Activated CD4-positive, alpha-beta T cell treated with anti-CD3 and anti-CD28 coated beads, Interleukin-2, amount 10 ng/mL, durations not matched to agents 24 days and 14 days (primary cell): ENCODE measurements at places on chromosomes 4 and X.
A peak's percentile ranks its signal among the peaks of the same experiment; 100 is the strongest.

DNA sequence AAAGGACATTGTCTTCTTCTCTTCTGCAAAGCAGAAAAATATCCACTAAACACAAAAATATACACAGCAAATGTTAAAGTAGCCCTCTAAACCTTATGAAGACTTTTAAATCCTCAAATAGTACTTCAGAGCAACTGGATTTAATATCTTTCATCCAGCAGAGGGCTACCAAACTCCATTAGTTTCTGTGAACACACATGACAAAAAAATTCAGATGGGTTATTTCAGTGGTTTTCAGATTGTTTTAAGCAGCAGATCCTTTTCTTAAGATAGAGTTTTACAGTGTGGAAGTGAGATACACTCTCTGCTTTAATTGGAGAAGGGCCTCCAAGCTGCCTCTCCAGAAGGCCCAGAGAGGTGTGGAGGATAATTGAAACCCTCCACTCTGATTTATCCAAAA lies 56.7 kb downstream of the ANK2 start:
- no peak for DNase-seq

- DNase-seq, result no peak
Observed at GRCh38 chr4:141090473-141090872, 42.8 kb downstream of the RNF150 start.

DNA sequence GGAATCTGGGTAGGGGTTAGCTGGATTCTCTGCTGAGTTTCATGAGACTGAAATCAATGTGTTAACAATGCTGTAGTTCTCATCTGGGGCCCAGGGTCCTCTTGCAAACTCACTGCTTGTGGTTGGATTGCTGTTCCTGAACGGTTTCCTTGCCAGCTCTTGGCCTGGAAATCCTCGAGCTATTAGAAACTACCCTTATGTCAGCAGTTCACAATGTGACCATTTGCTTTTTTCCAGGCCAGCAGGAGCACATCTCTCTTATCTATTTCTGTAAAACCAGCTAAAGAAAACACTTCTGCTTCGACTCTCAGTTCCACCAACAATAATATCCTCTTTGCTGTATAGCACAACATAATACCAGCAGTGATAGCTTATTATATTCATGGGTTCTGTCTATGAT lies 140.1 kb upstream of the TRAM1L1 start:
- DNase-seq, result no peak

GRCh38 chr4:53456178-53456577 lies 78.7 kb downstream of the FIP1L1 start:
- no peak for DNase-seq

GRCh38 chr4:6180841-6181631 lies 19.3 kb downstream of the JAKMIP1 start:
- DNase-seq, result peak; percentile 90

- DNase-seq, result no peak
Observed at GRCh38 chr4:153594210-153594609, 89.9 kb upstream of the TLR2 start.

GRCh38 chr4:131644619-131645018 lies 1504.5 kb upstream of the PCDH10 start:
- DNase-seq, result no peak

DNA sequence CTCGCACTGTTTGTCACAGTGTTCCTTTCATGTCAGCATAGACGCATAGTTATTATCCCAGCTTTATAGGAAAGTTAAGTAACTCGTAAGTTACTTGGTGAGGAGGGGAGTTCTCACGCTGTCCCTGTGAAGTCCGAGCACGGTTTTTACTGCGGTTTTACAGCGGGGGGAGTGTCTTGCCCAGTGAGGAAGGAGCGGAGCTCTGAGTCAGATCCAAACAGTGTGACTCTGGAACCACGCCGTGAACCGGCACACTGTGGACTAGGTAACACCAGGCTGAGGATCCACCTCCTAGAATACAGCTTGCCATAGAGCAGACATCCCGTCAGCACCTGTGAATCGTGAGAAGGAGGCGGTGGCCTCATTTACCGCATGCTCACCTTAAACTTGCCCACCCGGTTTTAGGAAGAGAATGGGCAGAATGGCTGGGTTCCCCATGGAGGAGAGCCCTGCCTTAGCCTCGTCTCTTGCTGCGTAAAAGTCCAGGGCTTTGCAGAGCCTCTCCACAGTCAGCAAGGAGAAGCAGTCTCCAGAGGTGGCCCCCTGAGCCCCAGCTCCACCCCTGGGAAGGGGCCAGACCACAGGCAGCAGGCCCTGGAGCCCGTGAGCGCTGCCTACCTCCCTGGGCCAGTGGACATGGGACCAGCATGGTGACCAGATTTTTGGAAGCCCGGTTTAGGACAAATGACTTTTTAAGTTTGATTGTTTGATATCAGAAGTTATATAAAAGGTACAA lies 40.2 kb upstream of the HGFAC start:
- no peak for DNase-seq

DNA sequence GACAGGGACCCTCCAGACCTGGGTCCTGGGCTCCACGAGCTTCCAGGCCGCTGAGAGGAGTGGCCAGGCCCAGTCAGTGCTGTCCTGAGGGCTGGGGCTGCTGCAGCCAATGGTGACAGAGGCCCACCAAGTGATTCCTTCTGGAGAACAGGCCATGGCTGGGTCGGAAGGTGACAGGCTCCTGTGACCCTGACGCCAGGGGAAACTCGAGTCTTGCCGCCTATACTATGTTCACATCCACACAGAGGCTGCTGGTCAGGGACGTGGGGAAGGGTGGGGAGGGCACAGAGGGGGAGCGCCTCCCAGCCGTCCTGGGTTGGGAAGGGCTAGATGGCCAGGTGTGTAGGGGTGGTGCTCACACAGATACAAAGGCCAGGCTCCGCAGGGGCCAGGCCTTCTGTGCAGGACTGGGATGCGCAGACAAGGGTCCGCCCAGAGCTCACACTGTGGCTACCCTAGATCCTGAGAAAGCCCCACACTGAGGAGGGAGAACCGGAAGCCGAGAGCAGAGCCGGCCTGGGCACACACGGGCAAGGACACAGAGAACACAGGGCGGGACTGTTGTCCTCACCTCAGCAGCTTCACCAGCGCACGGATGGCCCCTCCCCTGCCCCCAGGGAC lies 81.4 kb downstream of the HTRA3 start:
- DNase-seq, result no peak

GRCh38 chr4:156419080-156419685 lies 465.5 kb upstream of the CTSO start:
- no peak for DNase-seq

GRCh38 chr4:185835814-185836213 lies 23.8 kb upstream of the SORBS2 start:
- DNase-seq, result no peak

DNA sequence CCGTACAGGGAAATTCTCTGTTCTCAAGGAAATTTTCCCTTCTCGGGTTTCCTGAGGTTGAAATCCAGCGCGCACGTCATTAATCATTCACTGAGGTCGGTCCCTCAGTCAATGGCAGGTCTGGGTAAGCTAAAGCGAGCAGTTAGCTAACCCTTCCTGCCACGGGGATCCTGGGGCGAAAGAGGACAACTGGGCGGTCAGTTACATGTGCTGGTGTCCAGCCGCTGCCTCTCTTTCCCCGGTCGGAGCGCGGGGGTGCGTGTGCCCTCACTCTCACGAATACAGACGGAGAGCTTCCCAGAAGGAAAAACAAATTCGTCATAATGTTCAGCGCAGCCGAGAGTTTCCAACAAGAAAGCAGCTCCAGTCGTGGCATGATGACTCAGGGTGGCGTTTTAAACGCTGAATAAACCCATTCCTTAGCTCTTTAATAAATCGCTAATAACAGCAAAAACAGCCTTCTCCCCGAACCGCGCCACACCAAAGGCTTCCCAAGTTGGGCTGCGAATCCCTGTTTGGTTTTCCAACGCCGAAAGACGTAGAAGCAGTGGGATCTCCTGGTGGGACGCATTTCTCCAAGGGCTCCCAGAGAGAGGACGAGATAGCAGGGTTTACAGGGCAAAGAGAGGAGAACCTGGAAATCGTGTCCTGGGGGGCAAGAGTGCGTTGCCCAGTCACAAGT lies 752 bp upstream of the FGF5 start:
- no peak for DNase-seq

DNA sequence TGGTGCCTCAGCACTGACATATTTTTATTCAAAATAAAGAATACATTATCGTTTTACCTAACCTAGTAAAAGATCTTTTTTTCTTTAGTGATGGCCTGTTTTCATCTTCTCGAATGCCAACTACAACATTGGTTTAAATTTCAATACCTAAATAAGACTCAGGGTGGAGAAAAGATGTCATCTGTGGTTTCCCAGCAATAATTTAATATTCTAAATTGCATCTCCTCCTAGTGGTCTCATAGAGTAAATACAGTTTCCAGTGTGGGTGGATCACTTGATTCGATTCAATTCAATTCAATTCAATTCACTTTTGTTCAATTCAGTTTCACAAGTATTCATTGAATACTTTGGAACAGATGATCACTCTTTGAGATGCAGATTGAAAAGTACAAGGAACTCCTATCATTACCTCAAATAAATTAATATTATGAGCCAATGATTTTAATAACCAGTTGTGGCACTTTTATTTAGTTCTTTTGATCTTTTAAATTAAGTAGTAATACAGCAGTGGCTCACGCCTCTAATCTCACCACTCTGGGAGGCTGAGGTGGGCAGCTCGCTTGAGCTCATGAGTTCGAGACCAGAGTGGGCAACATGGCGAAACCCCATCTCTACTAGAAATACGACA lies 427.2 kb downstream of the FAT4 start:
- no peak for DNase-seq

DNA sequence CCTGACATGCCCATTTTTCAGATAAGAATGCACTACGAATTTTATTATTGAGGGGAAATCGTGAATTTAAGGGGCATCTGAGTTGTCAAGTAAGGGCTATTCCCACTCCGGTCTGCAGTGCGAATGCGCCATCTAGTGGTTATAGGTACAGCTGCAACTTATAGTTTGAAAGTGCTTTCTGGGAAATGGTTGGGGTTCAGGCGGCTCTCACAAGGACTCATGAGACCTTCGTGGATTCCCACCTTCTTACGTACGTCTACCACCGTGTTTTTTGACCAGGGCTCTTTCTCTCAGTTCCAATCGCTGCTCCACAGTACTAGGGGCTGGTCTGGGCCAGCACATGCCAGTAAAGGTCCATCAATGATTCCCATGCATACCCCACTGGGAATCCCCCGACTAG lies 12.3 kb downstream of the MSL3 start:
- DNase-seq, result peak; percentile 82

DNA sequence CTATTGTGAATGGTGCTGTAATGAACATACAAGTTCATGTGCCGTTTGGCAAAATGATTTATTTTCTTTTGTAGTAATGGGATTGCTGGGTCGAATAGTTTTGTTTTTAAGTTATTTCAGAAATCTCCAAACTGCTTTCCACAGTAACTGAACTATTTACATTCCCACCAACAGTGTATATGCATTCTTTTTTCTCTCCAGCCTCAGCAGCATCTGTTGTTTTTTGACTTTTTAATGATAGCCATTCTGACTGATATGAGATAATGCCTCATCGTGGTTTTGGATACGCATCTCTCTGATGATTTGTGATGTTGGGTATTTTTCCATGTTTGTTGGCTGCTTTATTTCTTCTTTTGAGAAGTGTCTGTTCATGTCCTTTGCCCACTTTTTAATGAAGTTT lies 246.3 kb upstream of the ADGRL3 start:
- no peak for DNase-seq

DNA sequence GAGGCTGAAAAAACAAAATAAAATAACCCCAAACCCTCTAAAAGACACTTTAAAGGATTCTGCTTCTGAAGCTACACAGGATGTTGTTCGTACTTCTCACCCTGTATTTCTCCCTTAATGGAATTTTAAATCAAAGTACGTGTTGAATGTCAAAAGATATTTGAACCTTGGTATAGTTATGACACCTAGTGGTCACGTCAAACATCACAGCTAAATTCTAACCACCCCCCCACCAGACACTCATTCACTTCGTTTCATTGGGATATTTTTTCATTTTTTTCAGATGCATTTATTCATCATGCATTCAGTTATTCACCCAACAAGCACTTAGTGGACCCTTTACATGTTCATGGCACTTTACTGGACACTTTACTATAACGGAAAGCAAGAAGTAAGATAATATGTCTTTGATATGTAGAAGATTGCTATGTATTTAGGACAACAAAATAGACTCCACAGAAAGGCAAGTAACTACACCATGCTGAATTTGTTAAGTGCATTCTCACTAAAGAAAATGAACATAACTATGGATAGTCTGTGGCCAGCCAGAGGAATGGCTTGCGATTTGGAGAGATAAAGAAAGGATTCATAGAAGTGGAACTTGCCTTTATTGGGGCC lies 62.5 kb upstream of the GPR174 start:
- peak; percentile 78 for DNase-seq

DNA sequence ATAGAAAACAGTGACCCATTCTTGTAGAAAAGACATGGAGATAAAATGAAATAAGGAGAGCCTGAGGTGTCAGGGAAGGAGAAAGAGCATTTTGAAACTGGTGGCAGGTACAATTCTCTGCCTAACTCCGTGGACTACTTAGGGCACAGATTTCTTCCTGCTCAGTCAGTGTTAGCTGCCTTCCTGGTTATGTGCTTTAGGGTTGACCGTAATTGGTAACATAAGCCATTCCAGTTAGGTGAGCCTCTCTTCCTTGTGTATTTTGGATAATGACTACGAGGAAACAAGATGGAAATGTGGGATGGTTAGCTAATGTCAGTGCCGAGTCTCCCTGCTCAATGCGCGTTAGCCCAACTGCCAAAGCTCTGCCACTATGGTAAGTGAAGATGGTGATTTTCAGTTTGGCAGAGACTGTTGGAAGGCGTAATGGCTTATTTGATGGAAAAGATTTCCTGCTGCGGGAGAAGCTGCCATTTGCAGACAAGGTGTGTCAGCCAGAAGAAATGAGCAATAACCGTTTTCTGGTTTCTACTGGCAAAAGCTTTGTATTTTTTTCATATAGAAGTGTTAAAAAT lies 174.1 kb downstream of the CBR4 start:
- no peak for DNase-seq

- no peak for DNase-seq
Observed at GRCh38 chr4:43855283-43855682, 593.3 kb downstream of the KCTD8 start.

GRCh38 chrX:72021975-72022374 lies 109.7 kb downstream of the RTL5 start:
- DNase-seq, result no peak

- no peak for DNase-seq
Observed at GRCh38 chr4:23909671-23910070, 19.8 kb upstream of the PPARGC1A start.

DNA sequence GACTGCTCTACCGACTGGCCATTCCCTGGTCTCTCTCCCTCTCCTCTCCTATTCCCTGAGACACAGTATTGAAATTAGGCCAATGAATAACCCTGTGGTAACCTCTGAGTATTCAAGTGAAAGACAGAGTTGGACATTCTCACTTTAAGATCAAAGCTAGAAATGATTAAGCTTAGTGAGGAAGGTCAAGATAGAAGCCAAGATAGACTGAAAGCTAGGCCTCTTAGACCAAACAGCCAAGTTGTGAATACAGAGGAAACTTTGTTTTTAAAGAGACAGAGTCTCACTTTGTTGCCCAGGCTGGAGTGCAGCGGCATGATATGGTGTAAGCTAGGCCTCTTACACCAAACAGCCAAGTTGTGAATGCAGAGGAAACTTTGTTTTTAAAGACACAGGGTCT lies 64.6 kb downstream of the KDM6A start:
- DNase-seq, result no peak
